Activated effector memory CD4-positive, alpha-beta T cell treated with Interleukin-2 at 50 U/mL for 16 hours (primary cell): ENCODE measurements at places on chromosomes 6 and 20.

DNA sequence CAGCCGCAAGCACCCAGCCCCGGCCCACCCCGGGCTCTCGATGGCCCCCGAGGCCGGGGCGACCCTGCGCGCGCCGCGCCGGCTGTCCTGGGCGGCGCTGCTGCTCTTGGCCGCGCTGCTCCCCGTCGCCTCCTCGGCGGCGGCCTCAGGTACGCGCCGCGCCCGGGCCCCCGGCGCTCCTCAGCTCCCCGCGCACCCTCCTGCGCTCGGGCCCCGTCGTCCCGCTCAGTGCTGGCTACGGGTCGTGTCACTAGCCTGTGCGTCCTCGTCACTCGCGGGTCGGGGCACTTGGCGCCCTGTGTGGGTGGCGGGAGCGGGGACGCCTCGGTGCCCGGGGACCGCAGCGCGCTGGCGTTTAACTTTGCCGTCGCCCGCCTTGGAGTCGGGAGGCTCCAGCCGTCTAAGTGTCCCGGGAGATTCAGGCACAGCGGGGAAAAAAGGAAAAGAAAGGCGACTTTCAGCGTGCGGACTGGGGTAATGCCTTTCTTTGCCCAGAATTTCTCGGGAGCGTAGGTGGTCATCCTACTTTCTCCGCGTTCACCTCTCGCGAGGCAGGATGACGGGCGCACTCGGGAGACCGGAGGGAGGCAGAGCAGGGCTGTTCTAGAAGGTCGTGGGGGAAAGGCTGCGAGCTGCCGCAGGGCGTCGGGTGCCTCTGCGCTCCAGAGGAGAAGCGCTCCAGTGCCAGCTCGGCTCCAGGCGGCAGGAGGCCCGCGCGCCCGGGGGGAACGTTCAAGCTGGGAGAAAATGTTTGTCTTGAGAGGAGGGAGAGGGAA, 545 bp downstream of the FNDC1 start:
- no peak for DNase-seq

GRCh38 chr20:58722877-58723627, 30.5 kb downstream of the NPEPL1 start:
- DNase-seq = no peak

DNA sequence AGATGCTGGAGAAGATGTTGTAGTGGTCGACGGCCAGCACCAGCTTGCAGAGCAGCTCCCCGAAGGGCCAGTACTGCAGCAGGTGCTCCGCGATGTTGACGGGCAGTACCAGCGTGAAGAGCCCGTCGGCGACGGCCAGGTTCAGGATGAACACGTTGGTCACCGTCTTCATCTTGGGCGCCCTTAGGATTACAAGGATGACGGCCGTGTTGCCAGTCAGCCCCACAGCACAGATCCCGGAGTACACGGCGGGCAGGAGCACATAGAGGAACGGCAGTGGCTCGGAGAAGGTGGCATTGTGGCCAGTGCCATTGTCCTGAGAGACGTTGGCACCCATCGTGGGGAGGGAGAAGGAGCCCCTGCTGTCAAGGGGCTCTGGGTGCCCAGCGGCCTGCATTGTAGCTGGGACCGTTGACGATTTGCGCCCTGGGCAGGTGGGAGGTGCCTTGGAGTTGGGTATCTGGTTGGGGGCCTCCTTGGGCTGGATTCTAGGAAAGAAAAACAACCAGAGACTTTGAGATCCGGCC, 867 bp downstream of the NPBWR2 start:
- DNase-seq = no peak

DNA sequence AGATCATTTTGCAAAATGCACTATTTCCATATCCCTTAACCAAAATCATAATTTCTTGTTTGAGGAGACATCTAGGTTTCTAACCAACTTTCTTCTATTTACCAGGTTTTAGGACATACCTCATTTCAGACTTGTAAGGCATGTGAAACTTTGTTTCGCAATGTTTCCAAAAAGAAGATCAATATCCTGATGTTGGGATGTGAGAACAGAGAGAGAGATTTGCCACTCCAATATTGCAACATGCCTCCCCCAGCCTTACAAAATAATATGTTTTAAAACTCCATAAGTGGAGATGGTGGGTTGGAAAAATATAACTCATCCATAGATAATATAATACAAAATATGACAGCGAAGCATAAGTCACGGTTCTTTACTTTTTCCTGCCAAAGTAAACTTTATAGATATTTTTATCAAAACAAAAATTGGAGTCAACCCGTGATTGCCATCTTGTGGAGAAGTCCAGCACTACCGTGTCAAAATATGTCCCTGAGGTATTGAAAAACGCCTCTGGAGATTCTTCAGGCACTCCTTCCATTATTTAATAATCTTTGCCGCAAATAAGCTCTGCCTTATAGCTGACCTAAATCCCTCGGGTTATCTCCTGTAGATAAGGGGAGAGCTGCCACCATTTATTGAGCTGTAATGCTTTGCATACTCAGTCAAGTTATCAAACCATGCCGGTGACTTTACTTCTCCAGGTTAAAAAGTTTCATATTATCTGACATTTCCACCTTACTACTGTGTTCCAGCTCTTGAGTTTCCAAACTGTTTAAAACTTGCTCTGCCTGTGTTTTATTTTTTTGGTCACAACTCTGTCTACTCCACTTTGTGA, 534.2 kb downstream of the HACE1 start:
- no peak for DNase-seq

- DNase-seq = no peak
Observed at GRCh38 chr6:11179419-11180202, 52.9 kb downstream of the NEDD9 start.

DNA sequence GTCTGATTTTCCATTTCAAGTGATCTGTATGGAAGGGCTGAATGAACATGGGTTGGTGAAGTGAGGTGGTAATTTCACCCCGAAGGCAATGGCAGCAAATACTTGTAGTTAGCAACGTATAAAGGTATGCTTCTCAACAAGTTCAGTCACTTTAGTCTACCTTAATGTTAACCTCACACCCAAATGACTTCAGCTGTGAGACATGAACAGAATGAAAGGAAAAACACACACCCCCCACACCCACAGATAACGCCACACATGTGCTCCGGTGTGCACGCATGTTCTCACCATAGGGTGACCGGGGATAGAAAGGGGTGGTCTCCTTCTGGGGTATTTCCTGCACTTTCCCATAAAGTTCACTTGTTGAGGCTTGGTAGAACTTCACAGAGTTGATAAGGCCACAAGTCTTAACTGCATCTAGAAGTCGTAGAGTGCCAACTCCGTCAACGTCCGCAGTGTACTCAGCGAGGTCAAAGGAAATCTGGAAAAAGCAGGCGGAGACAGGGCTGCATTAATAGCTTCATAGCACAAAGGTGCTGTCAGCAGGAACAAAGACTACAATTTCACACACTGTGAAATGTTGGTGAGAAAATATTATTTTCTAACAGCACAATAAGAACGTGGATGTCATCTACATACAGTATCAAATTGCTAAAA, 284.8 kb downstream of the GMDS start:
- DNase-seq = no peak

DNA sequence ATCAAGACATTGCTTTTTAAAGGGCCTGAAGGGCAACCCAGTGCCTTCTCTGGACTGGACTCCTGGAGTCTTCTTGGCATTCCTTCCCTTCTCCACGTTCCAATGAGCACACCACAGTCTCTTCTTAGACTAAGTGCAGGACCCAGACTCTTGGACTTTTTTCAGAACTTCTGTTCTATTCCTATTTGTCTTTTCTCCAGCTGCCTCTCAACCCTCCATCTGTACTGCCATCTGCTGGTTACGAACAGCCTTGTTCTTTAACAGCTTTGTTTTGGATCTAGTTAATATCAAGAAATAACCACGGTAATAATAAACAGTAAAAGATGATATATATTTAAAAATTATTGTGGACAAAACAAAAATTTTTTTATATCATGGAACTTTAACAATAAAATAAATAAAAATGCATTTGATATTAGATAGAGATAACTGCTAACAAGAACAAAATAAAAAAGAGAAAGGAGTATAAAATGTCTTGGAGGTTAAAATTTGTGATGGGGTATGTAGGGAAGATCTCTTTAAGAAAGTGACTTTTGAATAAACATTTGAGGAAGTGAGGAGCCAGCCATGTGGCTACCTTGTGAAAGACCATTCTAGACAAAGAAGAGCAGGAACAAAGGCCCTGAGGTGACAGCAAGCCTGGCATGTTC, 105.1 kb upstream of the HCRTR2 start:
- no peak for DNase-seq

DNA sequence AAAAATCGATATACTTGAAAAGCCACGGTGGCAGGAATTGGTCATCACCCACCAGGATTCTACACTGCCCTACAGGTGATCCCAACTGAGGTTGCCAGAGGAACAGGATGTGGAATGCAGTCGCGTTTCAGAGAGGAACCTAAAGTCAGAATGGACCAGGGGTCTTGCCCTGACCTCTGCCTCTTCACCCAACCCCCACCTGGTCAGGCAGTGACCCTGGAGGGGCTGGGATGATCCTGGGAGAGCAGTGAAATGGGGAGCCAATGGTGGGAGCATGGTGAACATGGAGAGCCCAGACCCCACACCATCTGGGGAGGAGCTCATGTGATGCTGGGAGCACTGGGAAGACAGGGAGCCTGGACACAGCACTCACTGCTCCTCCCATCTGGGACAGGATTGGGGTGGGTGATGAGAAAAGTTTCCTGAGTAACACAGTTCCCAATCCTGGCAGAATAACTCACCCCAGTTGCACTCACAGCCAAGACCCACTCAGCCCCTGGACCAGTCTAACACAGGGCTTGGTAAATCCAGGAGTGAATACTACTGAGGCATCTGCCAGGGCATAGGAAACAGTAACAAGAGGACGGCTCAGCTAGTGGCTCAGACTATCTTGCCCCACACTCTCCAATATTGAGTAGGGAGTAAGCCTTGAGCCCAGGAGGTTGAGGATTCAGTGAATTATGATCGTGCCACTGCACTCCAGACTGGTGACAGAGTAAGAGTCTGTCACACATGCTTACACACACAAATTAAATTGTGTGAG, 1.7 kb upstream of the ULBP2 start:
- DNase-seq = no peak

DNA sequence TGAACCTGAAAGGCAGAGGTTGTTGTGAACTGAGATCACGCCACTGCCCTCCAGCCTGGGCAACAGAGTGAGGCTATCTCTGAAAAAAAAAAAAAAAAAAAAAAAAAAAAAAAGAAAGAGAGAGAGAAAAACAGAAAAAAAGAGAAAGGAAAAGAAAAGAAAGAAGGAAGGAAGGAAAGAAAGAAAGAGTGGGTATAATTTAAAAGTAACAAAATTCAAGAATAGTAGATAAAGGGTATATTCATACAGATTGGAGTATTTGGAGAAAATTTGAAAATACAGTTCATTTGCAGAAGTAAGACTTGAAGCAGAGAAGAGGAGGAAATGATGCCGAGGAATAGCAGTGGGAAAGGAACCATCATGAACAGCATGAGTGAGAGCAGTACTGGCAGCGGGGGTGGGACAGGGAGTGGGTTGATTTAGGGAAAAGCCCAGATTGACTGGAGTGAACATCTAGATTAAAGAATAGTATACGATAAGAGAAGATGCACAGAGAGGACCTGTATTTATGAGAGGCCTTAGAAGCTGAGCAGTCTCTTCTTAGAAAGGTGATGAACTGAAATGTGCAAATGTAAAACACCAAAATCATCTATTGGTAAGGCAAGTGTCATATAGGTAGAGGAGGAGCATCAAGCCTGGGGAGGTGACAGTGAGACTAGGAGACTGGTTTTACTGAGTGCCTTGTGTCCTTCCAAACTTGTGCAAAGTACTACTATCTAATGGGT, 17.8 kb upstream of the HLA-DRB1 start:
- no peak for DNase-seq

GRCh38 chr6:165664559-165665383, 1.7 kb upstream of the PDE10A start:
- DNase-seq = no peak

DNA sequence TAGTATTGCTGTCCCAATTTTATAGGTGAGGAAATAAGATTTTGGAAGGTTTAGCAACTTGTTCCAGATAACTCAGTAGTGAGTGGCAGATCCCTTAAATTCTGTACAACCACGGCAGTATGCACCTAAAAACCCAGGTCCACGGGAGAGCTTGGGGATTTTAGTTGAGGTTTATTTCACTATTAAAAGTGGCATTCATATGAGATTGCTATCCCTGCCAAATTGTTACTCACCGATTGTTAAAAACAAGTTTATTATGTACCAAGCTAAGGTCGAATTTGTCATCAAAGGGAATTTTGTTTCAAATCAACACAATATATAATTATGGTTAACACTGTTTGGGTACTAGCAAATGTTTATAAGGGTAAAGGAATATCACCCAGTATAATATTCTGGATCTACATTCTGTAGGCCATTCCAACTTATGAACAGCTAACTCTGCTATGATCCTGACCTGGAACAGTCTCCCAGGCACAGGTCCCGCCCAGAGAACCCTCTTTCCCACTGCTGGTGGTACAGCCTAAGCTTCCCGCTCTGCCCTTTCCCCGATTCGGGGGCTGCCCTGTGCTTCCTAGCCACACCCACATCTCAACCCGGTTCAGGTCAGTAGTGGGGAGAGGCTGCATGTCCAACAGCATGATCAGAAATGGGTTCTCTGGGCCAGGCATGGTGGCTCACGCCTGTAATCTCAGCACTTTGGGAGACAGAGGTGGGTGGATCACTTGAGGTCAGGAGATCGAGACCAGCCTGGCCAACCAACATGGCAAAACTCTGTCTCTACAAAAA, 24.9 kb downstream of the GPLD1 start:
- no peak for DNase-seq

DNA sequence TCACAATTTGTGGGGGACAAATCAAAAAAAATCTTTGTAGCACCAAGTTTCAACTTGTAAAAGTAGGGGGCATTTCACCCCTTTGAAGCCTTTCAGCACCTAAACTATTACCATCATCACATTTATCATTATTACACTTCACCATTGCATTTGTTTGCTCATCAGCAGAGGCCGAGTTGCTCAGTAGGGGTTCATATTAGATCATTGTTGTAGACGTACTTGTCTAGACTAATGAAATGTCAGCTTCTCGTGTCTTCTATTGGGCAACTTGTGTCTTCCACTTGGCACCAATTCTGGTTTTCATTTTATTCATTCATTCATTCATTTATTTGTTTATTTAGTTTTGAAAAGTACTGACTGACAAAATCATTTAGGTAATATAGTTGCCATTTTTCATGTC, 338.3 kb upstream of the KCNQ5 start:
- DNase-seq = no peak

DNA sequence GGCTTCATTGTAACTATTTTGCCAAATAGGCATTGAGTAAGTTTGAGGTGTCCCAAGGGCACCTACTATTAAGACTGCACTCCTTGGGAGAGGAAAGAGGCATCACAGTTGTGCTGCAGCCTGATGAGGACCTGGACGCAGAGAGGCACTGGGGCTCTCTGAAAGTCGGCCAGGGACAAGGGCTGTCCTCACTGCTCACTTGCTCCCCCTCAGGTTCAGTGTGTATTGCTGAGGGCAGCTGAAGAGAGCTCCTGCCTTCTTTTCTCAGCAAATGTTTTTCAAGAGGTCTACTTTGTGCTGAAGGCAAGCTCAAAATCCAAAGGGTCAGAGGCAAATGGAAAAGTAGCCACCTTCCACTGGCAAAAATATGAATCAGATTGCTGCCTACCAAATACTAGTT, 331.8 kb downstream of the RIMS1 start:
- no peak for DNase-seq

DNA sequence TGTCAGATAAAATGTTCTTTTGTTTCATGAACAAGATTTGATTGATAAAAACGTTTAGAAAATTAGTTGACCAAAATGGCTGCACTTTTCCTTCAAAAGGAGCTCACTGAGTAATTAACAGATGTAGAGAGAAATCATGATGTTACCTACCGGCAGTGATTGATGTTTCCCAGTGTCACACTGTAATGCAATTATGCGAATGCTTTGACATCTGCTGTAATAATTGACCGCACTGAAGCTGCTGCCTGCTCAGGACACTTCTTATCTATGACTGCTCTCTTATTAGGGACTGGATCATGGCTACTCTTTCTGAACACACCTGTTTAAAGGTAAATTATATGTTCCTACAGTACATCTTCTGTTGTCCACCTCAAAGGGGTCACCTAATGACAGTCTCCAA, 94.6 kb downstream of the GPR63 start:
- no peak for DNase-seq
